Stimulated activated CD4-positive, alpha-beta T cell treated with anti-CD3 and anti-CD28 coated beads, TNF-alpha, amount 100 ng/mL, for 1 hour (primary cell): ENCODE measurements at places on chromosomes 16 and 17.

DNA sequence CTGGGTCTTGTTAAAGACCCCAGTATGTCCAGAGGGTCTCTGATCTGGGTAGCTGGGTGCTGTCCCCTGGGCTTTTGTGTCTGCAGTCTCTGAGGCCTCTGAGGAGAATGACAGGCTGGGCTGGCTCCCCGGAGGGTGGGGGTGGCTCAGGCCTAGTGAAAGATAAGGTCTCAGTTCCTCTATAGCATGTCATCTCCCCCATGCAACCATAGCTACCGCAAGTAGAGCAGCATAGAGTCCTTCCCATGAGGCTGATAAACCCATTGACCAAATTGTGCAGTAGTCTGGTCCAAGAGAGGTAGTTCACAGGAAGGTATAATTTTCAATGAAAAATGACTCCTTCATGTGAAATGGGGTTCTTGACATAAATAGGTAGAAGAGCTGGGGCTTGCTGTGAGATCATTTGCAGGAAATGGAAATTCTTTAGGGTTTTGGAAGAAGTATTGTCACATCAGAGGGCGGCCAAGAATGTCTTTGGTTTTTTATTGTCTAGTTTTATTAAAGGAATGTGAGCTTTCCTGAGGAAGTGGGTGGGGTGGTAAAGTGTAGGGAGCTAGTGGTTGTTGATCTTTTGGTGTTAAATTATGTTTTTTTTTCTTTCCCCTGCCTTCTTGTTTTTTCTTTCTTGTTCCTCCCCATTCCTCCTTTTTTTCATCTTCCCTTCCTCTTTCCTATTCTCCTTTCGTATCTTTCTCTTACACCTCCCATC is 21.0 kb downstream of the SLC7A6OS start:
- no peak for DNase-seq

- DNase-seq = no peak
Observed at GRCh38 chr17:47952171-47953021, 5.3 kb downstream of the PRR15L start.

DNA sequence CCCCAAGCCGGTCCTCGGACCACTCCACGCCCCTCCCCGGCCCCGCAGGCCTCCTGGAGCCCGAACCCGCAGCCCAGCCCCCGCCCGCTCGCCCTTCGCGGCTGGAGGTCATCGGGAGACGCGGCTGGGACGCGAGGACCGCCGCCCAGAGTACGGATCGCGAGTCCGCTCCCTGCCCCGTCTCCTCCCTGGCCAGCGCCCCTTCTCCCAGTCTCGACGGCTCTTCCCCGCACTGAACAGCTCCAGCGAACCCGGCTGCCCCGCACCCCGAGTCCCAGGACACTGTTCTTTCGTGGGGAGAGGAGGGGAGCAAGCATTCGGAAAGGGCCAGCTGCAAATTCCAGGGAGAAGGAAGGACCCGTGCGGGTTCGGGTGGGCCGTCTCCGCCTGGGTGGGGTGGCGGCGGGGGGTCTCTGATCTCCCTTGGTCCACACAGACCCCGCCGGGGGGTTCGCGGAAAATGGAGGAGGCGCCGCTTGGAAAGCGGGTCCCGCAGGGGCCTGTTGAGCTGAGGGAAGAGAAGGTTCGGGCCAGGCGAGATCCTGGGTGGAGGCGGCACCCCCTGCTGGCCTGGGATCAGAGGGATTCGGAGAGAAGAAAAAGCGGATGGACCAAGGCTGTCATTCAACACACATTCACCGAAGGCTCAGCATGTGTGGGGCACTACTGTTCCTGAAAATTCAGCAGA is 632 bp upstream of the RTN4RL1 start:
- no peak for DNase-seq

- no peak for DNase-seq
Observed at GRCh38 chr17:49110509-49110908, 22.1 kb upstream of the B4GALNT2 start.

GRCh38 chr16:70510216-70510615 is 13.1 kb downstream of the COG4 start:
- DNase-seq = no peak

GRCh38 chr17:68379692-68380677 is 77.3 kb downstream of the WIPI1 start:
- no peak for DNase-seq

- no peak for DNase-seq
Observed at GRCh38 chr16:22191532-22192260, 14.4 kb upstream of the EEF2K start.

- DNase-seq = no peak
Observed at GRCh38 chr17:48523010-48523409, 7.8 kb downstream of the HOXB1 start.

GRCh38 chr17:66964930-66965800 is 658 bp downstream of the CACNG4 start:
- DNase-seq = no peak

DNA sequence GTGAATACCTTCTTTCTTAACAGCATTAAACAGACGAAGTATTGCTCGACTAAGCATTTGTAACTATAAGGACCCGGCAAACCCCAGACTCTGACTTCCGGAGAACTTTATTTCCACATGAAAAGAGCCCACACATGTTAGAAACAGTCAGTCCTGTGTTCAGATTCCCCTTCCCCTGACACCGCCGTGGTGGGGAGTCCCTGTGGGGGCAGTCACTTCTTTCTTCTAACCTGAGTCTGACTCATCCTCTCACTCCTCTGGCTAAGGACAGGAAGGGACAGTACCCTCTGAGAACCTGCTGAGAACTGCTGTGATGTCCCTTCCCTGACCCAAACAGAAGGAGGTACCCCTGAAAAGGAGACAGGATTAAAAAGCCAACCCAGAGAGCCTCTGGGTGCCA is 165.1 kb downstream of the XYLT1 start:
- no peak for DNase-seq
